T-helper 17 cell (primary cell): ENCODE measurements at places on chromosomes 4 and X.

DNA sequence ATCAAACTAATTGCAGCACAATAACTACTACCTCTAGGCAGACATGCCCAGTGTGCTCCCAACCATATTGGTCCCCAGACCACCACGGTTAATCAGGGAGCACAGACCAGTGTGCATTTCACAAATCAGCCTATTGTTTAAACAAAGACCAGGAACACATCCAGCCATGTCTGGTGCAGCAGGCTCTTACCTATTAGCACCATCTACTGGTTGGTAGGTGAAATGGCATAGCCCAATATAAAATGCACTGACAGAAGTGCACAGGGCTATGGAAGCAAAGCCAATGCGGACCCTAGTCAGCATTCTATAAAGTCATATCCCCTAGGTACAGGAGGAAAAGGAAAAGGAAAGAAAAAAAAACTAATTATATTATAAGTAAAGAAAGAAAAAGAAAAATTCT, 15.5 kb upstream of the CYLC1 start:
- no peak for DNase-seq

GRCh38 chr4:56790691-56791091, 30.8 kb downstream of the SPINK2 start:
- no peak for DNase-seq

GRCh38 chrX:107714206-107714891, 61.2 kb downstream of the TSC22D3 start:
- DNase-seq: no peak

GRCh38 chrX:9785254-9785943, 830 bp upstream of the SHROOM2 start:
- DNase-seq: no peak

GRCh38 chr4:146435962-146436361, 85.8 kb downstream of the SLC10A7 start:
- no peak for DNase-seq

DNA sequence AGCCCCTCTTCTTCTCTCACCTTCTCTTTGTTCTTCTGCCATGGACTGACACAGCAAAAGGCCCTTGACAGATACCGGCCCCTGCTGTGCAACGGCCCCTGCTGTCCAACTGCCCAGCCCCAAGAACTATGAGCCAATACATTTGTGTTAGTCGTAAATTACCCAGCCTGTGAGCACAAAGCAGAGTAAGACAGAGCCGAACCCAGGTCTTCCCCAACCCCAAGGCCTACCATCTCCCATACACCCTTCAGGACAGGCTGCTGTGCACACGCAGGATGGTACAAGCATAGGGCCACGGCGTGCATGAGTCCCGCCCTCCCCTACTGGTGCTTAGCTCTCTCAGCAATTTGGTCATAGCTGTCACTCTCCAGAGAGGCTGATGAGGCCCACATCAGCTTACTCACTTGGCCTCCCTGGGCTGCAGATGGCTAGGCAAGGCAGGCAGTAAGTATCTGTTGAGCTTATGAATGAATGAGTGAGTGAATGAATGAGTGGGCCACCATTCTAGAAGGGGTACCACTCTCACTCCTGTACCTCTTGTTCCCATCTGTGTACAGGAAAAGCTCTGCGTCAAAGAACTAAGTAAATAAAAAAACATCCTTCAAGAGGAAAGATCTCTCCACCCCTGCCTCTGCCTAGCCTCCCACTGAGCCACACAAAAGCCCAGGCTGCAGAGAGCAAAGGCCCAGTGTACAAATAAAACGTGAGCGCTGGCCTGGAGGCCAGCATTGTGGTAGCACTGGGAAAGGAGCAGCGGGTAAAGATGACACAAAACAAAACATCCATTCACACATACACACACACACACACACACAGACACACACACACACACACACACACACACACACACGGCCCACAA, 13.9 kb downstream of the WDR1 start:
- DNase-seq: no peak

- DNase-seq: no peak
Measured at GRCh38 chrX:119399772-119400101, 601 bp downstream of the SLC25A43 start.

DNA sequence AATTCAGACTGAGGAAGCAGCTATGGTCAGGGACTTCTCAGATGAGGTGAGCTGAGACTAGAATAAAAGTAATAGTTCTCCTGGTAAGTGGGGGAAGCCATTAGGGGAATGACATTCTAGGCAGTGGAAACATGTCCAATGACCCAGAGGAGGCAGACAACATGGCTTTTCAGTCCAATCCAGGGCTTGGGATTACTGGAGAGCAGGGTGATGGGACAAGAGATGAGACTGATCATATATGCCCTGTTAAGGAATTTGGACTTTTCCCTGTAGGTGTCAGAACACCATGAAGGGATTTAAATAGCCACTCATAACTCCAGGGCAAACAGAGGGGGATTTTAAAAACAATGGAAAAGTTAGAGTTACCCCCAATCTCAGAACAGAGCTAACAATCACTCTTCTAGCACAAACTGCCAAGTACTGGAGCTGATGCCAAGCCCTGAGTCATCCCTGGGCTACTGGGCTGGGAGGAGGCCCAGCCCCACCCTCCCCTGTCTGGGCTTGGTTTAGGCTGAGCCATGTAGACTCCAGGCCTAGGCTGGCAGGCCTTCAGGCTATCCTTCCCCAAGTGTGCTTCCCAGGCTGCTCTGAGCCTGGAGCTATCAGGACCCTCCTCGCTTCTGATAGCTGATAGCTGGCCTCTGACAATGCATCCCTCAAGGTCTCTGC, 22.7 kb upstream of the MSN start:
- no peak for DNase-seq

DNA sequence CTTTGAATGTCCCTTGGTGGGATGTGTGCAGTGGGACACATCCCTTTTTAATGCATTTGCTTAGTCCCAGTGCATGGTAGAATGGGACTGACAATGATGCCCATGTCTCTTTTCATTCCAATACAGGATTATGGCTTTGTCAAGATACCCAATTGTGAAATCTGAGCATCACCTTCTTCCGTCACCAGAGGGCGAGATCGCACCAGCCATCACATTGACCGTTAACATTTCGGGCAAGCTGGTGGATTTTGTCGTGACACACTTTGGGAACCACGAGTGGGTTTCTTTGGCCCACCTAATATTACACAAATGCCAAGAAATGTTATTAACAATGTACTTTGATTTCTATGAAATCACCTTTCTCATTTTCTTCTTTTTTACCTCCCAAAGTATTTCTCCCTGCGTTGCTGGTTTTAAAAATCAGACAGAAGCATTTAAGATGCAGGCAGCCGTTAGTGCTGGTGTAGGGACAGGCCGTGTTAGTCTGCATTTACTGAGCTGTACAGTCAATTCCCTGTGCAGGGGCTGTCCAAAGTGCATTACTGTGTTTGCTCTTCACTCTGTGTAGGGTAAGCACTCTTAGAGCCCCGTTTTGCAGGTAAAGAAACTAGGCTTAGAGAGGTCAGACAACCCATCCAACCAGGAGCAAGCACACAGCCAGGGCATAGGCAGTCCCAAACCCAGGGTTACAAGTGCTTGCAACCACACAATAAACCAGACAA, 46.5 kb downstream of the CWH43 start:
- DNase-seq: no peak

DNA sequence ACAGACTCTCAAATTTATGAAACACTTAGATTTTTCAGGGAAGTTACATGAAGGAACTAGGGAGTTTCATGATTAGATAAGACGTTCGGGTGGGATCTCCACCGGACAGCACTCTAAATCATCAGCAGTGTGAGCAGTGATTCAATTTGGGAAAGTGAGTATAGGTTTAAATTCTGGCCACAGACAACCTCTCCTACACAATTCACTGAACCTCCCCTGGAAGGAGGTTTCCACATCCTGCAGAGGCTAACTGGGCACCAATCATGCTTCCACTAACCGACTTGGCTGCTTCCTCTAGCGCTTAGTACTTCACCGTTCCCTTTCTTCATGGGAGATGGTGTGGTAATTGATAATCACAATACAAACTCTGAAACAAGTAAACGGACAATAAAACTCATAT, 5.6 kb downstream of the CXCL9 start:
- no peak for DNase-seq

DNA sequence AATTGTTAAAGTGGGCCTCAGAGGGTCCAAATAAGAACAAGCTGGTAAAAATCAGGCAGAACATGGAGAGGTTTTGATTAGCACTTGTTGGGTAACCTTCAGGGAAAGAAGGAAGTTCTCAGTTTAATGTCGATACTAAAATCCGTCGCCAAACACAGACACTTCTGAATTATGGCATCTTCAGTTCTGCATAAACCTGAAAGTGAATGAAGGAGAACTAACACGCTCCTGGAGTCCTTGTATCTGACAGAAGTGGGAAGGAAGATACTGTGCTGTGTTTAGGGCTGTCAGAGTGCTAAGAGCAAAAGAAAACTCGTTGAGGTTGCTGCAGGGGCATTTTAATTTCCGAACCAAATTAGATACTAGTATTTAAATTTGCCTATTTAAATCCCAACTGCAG, 106.2 kb downstream of the TMA16 start:
- DNase-seq: no peak

GRCh38 chr4:22532896-22533295, 17.0 kb upstream of the ADGRA3 start:
- DNase-seq: no peak

DNA sequence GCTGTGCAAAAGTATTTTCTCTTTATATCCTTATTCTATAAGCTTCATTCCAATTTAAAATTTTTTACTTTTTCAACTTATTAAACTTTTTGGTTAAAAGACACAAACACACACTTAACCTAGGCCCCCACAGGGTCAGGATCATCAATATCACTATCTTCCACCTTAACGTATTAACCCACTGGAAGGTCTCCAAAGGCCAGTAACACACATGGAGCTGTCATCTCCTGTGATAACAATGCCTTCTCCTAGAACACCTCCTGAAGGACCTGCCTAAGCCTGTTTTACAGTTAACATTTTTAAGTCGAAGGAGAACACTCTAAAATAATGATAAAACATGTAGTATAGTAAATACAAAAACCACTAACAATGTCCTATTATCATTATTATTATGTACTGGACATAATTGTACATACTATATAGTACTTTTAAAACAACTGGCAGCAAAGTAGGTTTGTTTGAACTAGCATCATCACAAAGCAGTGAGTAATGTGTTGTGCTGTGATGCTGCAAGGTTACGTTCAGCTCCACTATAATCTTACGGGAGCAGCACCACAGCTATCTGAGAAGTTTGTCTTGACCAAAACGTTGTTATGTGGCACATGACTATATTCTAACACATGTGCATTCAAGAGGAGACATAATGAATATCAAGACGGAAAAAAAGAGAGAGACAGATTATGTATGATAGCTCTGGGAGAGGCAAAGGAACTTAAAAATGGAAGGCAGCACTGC, 33.7 kb downstream of the DHX15 start:
- no peak for DNase-seq

DNA sequence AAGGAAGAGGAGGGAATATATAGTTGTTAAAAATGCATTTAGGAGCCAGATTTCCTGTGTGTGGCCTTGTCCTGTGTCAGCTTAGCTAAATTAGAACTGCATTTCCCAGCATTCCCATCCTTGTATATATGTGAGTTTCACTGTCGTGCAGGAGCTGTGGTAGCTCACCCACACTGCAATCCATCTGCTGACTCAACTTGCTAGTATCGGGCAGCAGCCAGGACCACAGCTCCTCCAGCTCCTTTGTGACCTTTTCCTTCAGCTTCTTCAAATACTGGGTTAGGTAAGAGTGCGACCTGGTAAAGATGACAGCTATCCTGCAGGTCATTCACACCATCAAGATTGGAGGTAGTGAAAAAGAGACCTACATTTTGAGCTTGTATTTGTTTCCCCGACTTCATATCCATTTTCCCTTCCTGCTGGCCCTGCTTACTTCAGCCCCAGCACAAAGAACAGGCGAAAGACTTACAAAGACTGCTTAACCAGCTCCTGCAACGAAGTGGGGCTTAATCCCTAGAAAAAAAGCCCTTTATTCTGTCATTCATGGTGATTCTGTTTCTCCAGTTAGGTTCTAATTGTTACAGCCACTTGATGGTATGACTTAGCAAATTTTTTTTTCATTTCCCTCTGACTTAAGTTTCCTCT, 11.4 kb downstream of the ASIC5 start:
- DNase-seq: no peak
